ENCODE measurements at places on chromosomes 1 and 21.

DNA sequence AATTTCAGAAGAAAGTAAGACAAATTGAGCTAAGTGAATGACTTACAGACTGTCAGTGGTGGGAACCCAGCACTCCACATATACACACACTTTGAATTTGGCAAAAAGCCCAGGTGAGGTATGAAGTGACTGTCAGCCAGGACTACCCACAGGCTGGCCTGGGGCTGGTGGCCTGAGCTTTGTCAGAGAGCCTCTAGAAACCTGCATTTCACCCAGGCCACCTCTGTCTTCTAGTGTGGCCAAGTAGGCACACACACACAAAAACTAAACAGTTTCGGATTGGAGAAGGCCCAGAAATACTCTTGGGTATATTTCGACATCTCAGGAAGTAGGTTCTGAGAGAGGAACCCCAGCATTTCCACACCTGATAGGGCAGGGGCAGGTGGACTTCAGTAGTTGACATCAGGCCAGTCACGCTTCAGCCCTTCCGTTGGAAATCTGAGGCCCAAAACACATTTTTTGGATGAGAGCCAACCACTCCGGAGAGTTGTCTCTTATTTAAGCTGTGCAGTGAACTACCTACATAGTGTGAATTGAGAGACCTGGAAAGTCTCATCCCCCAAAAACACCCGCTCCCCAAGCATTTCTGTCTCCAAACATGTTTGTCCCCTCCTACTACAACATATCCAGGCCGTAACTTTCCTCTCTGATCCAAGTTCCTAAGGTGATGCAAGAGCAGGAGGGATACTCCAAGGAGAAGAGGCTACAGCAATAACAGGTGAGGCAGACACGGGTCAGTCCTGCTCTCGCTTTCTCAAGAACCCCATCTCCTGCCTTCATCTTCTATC lies 167.2 kb upstream of the PROX1 start:
- DNase-seq, result no peak

DNA sequence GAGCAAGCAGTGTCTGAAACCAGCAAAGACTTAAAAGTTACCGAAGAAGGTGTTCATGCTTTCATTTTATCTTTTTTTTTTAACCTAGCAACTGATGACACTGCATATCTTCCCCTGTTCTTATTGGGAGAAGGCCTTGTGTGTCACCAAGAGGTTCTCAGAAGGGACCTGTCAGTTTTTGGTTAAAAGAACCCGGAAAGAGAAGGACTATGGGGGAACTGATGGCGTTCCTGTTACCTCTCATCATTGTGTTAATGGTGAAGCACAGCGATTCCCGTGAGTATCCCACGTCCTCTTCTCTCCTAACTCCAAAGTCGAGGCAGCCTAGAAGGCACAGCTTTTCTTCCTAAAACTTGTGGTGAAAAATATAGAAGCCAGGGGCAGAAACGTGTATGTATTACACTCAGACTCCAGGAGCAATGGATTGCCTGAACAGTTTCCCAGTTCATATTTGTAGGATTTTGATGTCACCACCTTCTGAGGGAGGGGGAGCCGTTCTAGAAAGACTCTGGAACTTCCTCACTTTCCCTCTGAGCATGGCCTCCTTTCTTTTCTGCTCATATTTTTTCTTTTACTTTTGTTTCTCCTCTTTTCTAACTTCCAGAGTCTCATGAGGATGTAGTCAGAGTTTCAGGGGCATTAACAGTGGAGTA lies at the start of gene MR1:
TSS of gene MR1 (plus strand) at position 185 of the 653 bp plus-strand sequence. CDS start at position 210, 25 bp downstream.
- no peak for DNase-seq

DNA sequence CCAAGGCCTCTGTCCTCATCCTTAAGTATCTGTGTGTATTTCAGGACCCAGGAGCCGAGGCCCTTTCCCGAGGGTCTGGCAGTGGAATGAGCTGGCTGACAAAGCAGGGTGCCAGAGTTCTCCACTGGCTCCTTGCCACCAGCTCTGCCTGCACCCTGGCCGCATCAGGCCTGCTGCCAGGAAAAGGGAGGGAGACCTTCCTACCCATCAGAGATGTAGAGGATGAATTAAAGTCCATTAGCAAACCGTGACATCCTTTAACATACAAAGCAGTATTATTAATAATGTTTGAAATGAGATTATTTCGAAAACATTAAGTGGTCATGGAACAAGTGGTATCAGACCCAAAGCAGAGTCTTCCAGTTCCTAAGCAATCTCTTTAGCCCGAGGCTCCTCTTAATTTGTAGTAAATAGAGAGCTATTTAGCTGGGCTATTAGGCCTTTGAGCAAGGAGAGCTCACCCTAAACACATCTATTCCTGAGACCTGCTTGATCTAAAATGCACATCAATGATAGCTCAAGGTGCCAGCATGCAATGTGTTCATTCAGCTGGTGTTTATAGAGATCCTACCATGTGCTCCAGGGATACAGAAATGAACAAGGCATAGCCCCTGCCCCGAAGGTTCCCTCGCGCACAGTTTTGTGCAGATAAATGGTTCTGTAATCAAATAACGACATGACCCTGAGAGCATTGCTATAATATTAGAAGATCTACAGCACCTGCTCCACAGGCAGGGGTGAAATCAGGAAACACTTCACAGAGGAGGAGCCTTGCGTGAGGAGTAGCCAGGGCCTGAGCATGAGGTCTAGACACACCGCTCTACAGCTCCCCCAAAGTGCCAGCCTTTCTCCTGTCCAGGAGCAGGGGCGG lies 44.0 kb downstream of the FAM163A start:
- no peak for DNase-seq

GRCh38 chr1:14955402-14955801 lies 198.1 kb upstream of the TMEM51 start:
- DNase-seq, result no peak

DNA sequence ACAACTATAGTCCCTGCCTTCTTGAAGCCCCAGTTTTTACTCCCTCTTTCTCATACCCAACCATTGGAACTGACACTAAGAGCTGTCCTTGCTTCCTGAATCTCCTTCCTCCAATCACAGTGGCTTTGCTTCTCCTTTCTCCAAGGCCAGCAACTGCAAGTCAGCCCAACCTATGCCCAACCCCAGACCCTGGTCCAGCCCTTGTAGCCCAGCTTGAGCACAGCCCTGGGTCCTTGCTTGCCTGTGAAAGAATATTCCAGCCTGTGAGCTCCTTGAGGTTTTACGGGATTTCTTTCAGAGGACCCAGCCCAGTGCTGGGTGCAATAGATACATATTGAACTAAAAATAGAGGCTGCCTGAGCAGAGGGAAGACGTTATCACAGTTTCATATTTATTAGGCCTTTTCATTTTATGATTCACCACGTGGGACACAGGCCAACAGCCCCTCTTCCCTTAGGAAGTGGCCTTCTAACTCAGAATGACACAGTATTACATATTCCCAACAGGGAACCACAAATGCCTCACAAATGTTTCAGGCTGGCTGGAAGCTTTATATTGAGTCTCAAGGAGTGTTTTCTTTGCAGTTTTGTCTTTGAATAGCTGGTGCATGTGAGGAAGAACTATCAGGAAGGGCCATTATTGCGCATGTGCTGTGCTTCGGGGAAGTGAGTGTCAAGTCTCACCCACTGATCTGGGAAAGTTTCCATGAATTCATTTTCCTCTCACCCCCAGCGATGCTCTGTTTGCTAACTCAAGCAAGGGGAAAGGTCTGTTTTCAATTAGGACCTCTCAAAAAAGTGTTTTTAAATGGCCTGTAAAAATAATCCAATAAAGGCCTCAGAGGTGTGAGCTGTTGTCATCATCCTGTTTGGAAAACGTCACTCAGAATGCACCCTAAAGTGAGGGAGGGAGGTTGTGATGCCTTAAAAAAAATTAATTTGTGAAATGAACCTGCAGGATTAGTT lies 92.3 kb upstream of the NFIA start:
- no peak for DNase-seq

- DNase-seq, result no peak
These were observed 347.7 kb downstream of the TGFB2 start for GRCh38 chr1:218692808-218693207.

DNA sequence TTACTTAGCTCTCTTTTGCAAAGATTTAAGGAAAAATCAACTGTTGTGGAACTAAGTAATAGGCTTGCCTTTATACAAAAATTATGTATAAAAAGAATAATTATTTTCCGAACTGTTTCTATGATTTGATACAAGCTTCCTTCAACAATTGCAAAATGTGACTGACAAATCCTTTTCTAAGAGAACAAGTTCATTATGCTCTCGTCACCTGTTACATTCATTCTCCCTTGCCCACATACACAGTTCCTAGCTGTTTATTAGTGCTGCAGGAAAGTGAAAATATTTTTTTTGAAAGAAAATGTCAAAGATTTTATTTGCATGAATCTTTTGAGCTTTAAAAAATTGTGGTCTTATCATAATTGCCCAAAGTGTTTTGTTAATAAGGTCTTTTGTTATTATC lies 466.2 kb downstream of the USP25 start:
- no peak for DNase-seq

- no peak for DNase-seq
These were observed 11.0 kb downstream of the EVA1C start for GRCh38 chr21:32423320-32424190.

DNA sequence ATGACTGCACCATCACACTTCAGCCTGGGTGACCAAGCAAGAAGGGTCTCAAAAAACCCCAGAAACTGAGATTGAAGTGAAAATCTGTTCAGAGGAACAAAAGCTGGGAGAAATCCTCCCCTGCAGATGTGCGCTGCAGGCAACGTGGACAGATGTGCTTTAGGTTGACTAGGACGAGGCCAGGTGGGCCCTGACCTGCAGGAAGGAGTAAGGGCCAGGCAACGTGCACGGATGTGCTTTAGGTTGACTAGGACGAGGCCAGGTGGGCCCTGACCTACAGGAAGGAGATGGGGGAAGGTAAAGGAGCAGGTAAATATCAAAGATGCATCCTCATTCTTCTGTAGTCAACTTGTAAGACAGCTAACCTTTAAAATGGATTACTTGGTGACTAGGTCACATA lies 2.5 kb upstream of the KRTAP12-1 start:
- peak; percentile 12 for DNase-seq

DNA sequence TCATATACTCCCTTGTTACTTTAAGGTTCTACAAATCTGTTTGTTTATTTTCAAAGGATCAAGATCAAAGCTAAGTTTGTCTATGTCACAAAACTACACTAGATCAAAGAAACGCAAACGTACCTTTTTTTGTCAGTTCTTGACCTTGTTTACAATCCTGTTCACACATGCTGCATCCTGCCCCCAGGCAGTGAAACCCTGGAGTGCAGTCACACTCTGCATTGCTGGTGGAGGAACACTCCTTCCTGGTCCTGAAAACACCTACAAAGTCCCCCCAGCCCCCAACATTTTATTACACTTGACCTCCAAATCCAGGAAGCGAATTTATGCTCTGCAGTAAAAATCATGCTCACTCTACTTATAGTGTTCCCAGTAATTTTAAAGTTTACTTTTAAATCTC lies 2.6 kb downstream of the TNFRSF9 start:
- no peak for DNase-seq

- DNase-seq, result no peak
These were observed 9.8 kb downstream of the CACNA1E start for GRCh38 chr1:181493166-181493565.

GRCh38 chr1:246182149-246182851 lies 324.8 kb downstream of the SMYD3 start:
- no peak for DNase-seq

GRCh38 chr1:97567000-97567749 lies 353.7 kb downstream of the DPYD start:
- no peak for DNase-seq

GRCh38 chr21:43812139-43812821 lies 22.9 kb downstream of the RRP1 start:
- no peak for DNase-seq

GRCh38 chr1:107439567-107439966 lies 298.7 kb downstream of the NTNG1 start:
- no peak for DNase-seq

DNA sequence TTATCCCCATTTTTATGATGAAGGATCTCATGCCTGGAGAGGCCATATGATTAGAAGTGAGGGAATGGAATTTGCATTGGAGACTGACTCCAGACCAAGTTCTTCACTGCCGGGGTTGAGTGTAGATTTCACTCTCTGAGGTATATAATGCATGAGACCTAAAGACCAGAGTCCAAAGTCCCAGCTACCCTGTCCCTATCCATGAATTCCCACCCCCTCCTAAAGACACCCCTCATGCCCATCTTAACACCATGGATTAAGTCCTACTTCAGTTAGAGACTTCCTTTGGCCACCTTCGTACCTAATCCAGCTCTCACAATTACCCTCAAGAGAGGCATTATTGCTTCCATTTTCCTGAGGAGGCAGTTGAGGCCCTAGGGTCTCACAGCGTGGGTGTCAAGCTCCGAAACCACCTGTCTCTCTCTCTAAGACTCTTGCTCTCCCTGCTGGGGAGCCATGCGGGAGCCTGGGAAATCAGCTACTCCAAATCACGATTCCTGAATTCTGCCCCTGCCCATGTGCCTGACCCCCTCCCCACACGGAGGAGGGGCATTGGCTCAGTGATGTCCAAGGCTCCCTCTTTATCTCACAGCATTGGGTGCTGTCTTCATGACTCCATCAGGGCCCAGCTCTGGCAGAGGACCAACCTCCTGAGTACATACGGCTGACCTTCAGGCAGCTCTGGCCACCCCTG lies 11.7 kb upstream of the FOXO6 start:
- no peak for DNase-seq

GRCh38 chr1:109564194-109564878 lies 15.9 kb downstream of the GNAI3 start:
- DNase-seq, result no peak

DNA sequence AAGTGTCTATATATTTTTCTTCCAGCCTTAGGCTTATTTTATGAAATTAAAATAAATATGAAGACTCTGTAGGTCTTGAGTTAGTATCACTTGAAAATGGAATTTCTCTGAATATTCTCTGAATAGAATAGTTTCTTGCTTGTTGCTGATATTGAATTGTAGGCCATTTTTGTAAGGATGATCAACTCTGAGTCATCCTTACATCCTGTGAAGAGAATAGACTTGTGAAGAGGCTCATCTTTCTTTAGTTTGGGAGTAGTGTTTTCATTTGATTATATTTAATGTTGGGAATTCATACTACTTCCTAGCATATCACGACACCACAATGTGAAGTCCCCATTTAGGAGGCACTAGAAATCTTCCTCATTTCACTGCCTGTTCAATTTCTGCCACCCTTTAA lies 27.5 kb upstream of the CD1D start:
- no peak for DNase-seq
